Thymus (tissue), 14 donors: ENCODE measurements at places on chromosomes 1 and 21. TPM values are rescaled to one million over a fixed set of nuclear protein-coding genes. Genes with fewer than 3 reads are reported as not detected.

The TPTE gene
- not detected for total RNA-seq

The CLEC20A gene
- 0.28 TPM for total RNA-seq

The FCRLB gene
- 0.28 TPM for total RNA-seq

The PDZK1 gene
- total RNA-seq, result 0.90 TPM

The CRABP2 gene
- 20.7 TPM for total RNA-seq

The SLAMF6 gene
- total RNA-seq, result 11.5 TPM

The TMCC2 gene
- 5.1 TPM for total RNA-seq

The MPZ gene
- total RNA-seq, result 3.6 TPM

The SPATA21 gene
- not detected for total RNA-seq

The ABCB10 gene
- total RNA-seq, result 13.4 TPM

The PCP4L1 gene
- 2.4 TPM for total RNA-seq

The EPHA10 gene
- total RNA-seq, result 0.14 TPM

The DDAH1 gene
- 0.99 TPM for total RNA-seq

The C4BPA gene
- total RNA-seq, result 0.09 TPM

The LYPD8 gene
- 0.05 TPM for total RNA-seq

The TFF2 gene
- not detected for total RNA-seq

The ST6GALNAC3 gene
- 1.8 TPM for total RNA-seq

The ZNF695 gene
- total RNA-seq, result 3.0 TPM

The HSPB7 gene
- under 0.01 TPM for total RNA-seq

The POU3F1 gene
- 0.09 TPM for total RNA-seq

The DNM3 gene
- total RNA-seq, result 2.2 TPM

The FOXO6 gene
- 1.6 TPM for total RNA-seq

The TMEM52 gene
- total RNA-seq, result 0.28 TPM

The LRRC38 gene
- 0.19 TPM for total RNA-seq

The GJC2 gene
- total RNA-seq, result 1.5 TPM

The CELA2B gene
- 0.28 TPM for total RNA-seq

The KRTAP19-3 gene
- not detected for total RNA-seq

The GPR52 gene
- 0.52 TPM for total RNA-seq

The MYBPH gene
- total RNA-seq, result 0.99 TPM

The RGSL1 gene
- total RNA-seq, result not detected

The PLEKHA6 gene
- 0.47 TPM for total RNA-seq

The NUDT4B gene
- total RNA-seq, result 0.76 TPM

The CFHR3 gene
- not detected for total RNA-seq

The CA14 gene
- total RNA-seq, result 0.09 TPM

The MASP2 gene
- total RNA-seq, result not detected

The ACTN2 gene
- 0.38 TPM for total RNA-seq

The ANKRD65 gene
- 7.9 TPM for total RNA-seq

The LRP8 gene
- total RNA-seq, result 4.5 TPM

The PLPP3 gene
- total RNA-seq, result 30.8 TPM

The OR2L5 gene
- 0.05 TPM for total RNA-seq
